Stomach (tissue), 19 donors: ENCODE measurements at places on chromosomes 1 and 21. TPM values are rescaled to one million over a fixed set of nuclear protein-coding genes. Genes with fewer than 3 reads are reported as not detected.
A peak's percentile ranks its signal among the peaks of the same experiment; 100 is the strongest.

Gene FOXD2
- not detected for total RNA-seq

Gene CFHR1
- total RNA-seq = not detected

DNA sequence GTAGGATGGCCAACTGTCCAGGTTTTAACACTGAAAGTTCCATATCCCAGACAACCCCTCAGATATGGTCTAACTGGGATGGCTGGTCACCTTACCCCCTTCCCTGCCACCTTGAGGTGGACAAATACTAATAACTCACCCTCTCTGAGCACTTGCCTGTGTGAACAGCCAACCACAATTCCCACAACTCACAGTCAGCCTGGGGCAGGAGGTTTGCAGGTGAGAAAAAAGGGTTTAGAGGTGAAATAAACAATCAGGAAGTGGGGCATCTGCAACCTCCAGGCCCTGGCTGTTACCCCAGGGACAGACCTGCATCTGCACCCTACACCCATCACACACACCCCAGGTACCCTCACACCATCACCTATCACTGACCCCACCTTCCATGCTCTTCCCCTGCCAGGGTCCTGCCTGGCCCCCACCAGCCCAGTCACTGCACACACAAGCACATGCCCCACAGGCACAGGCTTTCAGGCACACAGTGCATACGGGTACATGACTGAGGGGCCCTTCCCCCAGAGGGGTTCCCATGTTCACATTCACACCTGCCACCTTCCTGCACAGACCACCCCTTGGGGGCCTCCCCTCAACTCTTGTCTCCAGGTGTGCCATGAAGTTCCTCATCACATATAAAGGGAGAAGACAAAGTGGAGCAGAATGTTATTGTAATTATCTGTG lies 679.5 kb downstream of the MATN1 start:
- no peak for DNase-seq

Gene OR6N1
- not detected for total RNA-seq

GRCh38 chr1:223337174-223337869 lies 26.7 kb downstream of the SUSD4 start:
- no peak for DNase-seq

DNA sequence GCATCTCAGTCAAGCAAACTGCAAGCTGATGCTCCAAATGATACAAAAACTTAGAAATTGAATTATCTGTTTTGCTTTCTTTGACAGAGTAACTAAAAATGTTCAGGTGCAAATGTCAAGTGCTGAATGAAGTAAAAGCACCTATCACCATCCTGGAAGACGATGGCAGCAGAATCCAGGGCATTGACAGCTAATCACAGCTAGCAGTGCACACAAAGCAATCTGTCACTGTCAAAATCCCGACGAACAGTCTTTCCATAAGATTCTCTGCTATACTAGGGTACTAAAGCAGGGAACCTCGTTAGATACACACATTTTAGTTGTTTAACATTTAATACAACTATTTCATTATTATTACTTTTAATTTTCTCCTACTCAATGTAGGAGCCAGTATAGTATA lies 233.3 kb downstream of the BRINP3 start:
- no peak for DNase-seq

Gene UBL4B
- not detected for total RNA-seq

- DNase-seq = peak; percentile 71
Observed at GRCh38 chr1:201259476-201260235, 23.6 kb upstream of the PKP1 start.

GRCh38 chr1:246117066-246117791 lies 389.9 kb downstream of the SMYD3 start:
- DNase-seq = peak; percentile 86

Gene HCRTR1
- total RNA-seq = not detected

GRCh38 chr1:26184883-26185282 lies 5.5 kb upstream of the CATSPER4 start:
- no peak for DNase-seq

Gene MYCL
- total RNA-seq = 6.6 TPM

Gene FCN3
- total RNA-seq = 15.2 TPM

DNA sequence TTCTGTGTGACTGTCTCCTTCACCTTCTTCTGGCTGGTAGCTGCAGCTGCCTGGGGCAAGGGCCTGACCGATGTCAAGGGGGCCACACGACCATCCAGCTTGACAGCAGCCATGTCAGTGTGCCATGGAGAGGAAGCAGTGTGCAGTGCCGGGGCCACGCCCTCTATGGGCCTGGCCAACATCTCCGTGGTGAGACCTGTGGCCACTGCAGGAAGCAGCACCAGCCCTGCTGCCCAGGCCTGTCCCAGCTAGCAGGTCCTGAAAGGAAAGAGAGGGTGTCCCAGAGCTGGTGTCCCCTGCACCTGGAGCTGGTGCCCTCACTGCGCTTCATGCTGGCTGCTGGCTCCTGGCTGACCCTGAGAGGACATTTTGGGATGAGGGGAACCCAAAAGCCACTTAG lies 5.9 kb upstream of the ATXN7L2 start:
- DNase-seq = no peak

Gene RPS8
- 2,657 TPM for total RNA-seq

DNA sequence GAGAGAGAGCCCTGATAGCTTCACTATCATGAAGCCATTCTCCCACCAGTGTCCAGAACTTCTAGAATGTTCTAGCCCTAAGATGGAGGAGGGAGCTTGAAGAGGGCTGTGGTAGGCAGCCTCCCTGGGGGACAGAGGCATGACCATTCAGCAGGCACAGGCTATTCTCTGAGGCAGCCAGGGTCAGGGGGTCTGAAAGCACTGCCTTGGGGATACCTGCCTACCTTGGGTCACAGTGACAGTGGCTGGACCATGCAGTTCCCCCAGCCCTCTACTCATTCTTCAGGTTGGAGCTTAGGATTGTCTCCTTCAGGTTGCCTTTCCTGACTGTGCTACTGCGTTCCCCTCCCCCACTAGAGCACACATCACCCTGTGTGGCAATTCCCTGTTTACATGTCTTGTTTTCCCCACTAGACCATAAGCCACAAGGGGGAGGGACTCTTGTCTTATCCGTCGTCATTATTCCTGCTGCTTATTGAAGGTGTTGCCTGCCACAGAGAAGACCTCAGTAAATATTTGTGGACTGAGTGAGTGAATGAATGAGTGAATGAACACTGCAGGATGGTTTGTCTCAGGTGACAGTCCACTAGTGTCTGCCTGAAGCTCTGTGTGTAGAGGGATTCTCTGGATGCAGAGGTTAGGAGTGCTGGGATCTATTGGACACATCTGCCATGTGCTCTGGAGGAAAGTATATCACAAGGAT lies 5.2 kb downstream of the ZDHHC18 start:
- DNase-seq = no peak

GRCh38 chr21:41411449-41412089 lies 14.5 kb upstream of the MX1 start:
- peak; percentile 74 for DNase-seq

DNA sequence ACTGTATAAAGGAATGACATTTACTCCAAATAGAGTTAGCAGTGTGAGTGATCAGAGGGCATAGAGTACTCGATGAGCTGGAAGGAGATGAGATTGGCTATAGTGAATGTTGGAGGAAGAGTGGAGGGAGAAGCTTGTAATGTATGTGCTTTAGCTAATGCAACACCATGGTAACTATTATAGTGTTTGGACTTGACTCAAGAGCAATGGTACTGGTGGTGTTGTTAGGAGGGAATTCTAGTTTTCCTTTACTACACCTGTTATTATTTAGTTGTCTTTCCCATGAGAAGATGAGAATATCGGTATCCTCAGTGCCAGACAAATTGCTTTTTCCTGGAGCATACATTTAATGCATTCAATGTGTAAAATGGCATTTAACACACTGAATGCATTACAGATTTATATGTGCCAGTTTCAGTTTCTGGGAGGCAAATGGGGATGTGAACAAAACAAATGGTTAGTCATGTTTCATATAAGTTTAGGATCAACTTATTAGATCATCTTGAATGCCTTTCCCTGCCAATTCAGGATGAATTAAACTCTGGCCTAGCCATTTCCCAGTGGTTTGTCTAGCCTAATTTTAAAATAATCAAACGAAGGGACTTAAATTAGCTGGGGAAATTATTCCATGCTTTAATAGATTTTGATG lies 291.1 kb upstream of the ADAMTS5 start:
- no peak for DNase-seq
